ENCODE measurements at places on chromosomes 4 and X. TPM values are rescaled to one million over a fixed set of nuclear protein-coding genes. Genes with fewer than 3 reads are reported as not detected.

ARMCX2 gene
- 16.2 TPM for total RNA-seq

CFAP47 gene
- under 0.01 TPM for total RNA-seq

TMSB15C gene
- 2.4 TPM for total RNA-seq

AP1S2 gene
- total RNA-seq = 18.9 TPM

SPATA18 gene
- under 0.01 TPM for total RNA-seq

MUC7 gene
- total RNA-seq = not detected

CLGN gene
- 1.3 TPM for total RNA-seq

IL13RA1 gene
- 0.81 TPM for total RNA-seq

All from hematopoietic multipotent progenitor cell (in vitro differentiated cells).